ENCODE measurements at places on chromosomes 12 and 14.

DNA sequence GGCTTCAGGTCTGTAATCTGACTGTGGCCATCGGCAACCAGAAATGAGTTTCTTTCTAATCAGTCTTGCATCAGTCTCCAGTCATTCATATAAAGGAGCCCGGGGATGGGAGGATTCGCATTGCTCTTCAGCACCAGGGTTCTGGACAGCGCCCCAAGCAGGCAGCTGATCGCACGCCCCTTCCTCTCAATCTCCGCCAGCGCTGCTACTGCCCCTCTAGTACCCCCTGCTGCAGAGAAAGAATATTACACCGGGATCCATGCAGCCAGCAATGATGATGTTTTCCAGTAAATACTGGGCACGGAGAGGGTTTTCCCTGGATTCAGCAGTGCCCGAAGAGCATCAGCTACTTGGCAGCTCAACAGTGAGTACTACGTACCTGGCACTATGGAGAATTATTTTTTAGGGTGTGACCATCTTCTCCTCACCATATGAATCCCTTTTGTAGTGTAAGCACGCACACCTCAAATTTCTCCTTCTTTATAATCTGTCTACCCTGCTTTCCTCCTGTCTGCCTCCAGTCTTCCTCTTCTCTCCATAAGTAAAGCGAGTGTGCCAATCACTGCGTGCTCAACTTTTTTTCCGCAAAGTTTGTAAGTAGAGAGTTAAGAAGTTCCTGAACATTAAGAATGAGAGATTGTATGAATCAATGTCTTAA is at the start of gene TPH2:
Gene TPH2 (plus strand): TSS at position 118 of the 658 bp plus-strand sequence. CDS start 142 bp downstream, at position 260.
- DNase-seq: peak; percentile 25

- no peak for DNase-seq
These were observed 77.4 kb upstream of the ANO4 start for GRCh38 chr12:100716945-100717732.

DNA sequence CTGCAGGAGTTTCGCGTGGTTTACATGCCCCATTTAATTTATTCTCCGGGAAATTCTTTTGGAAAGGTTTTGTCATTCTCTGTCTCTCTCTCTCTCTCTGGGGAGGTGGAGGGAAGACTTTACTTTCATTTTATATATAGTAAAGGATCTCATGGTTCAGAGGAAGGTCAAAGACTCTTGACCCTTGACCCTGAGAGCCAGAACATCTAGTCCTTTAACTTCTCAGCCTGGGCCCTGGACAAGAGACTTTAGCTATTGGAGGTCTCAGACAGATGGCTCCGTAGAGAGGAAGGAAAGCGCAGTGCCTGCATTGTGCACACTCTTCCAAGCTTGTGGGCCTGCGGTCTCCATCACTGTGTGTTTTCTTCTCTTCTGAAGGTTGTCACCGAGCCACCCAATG is 43.7 kb downstream of the CCDC92 start:
- no peak for DNase-seq

- DNase-seq: no peak
These were observed 56.5 kb upstream of the PAWR start for GRCh38 chr12:79747274-79747673.

- no peak for DNase-seq
These were observed 435.8 kb downstream of the NRXN3 start for GRCh38 chr14:78605897-78606500.

- no peak for DNase-seq
These were observed 144.1 kb upstream of the AMIGO2 start for GRCh38 chr12:47223848-47224213.

GRCh38 chr14:101732118-101732517 is 29.4 kb upstream of the PPP2R5C start:
- no peak for DNase-seq

DNA sequence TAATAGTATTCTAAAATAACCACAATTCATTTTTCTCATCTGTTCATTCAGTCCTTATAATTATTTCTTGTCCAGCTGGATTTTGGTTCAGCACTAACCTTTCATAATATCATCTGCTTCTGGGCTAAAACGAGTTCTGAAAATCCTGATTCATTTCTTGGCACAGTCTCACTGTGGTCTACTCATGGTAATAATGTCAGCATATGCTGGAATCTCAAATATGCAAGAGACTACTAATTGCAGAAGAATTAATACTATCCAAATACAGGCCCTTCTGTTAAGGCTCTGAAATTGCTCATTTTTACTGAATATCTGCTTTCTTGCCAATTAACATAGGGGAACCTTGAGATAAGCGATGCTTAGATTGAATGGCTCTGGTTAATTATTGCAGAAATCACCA is 597.1 kb downstream of the RPL10L start:
- DNase-seq: no peak

DNA sequence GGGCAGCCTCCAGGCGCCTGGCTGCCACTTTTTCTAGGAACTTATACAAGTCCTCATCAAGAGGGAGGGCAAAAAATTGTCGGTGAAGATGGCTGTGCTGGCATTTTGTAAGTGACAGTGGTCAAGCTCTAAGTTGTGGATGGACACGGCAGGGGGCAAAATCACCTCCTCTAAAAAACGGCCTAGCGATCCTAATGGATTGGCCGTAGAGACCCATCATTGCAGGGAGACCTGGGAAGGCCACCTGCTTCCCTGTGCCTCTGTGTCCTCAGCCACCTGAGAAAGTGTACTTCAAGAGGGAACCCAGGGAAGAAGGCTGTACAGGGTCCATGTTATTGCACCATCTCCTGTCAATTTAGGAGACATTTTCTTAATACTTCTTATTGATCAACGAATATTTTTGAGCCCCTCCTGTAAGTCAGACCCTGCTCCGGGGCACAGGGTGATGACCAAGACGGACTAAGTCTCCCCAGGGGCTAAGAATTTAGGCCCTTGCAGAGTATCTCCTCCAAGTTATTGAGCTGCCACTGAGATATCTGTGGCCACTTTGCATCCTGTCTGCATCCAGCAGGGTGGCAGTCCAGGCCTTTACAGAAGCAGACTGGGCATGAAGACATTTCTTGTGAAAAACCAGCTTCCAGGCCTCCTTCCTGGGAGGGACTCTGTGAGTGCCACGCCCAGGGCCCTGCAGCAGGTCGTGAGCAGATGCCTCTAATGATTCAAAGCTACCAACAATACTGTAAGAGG is 40.5 kb downstream of the PSMA6 start:
- DNase-seq: peak; percentile 48

GRCh38 chr14:94665121-94665520 is 52.9 kb downstream of the SERPINA3 start:
- no peak for DNase-seq

DNA sequence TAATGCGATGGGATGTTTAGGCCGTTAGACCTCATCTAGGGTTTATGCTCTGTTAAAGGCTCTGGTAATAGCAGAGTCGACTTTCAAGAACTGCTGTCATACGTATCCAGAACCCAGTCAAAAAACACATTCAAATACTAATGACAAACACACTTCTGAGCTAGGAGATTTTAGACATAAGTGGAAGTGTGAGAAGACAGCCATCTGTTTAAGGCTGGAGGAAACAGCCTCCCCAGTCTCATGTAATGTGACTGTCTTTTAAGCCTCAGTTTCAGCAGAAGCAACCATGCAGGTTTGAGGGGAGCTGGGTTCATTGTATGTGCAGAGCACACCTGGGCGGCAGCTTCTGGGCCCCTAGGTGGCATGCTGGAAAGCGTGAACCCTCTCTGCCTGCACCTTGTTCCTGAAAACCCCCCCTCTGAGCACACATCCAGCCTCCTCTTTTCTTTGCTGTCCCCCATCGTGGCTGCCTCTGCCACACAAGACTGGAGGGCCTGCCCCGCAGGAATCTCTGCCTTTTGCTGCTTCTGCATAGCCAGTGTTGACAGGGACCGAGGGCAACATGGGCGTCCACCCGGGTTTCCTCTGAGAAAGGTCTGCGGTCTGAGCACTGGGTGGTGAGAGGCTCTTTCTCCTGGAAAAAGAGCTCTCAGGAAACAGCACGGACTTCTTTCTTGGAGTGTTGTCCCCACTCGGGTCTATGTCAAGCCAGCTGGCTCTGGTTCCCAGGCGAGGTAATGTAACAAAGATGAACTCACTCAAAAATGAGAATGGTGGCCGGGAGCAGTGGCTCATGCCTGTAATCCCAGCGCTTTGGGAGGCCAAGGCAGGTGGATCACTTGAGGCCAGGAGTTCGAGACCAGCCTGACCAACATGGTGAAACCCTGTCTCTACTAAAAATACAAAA is 11.6 kb downstream of the WNT5B start:
- no peak for DNase-seq

GRCh38 chr12:29889737-29890136 is 106.0 kb upstream of the TMTC1 start:
- no peak for DNase-seq

GRCh38 chr12:69241438-69242092 is 2.2 kb downstream of the CPSF6 start:
- no peak for DNase-seq

- no peak for DNase-seq
These were observed 198.9 kb downstream of the ADGRD1 start for GRCh38 chr12:131152587-131152986.

GRCh38 chr12:50016501-50017475 is 8.5 kb downstream of the RACGAP1 start:
- no peak for DNase-seq

GRCh38 chr14:20799456-20799891 is 3.2 kb downstream of the RNASE1 start:
- DNase-seq: no peak

- no peak for DNase-seq
These were observed 330.3 kb downstream of the TMTC2 start for GRCh38 chr12:83016991-83017390.

GRCh38 chr14:98244966-98245569 is 1026.9 kb downstream of the BCL11B start:
- DNase-seq: no peak

DNA sequence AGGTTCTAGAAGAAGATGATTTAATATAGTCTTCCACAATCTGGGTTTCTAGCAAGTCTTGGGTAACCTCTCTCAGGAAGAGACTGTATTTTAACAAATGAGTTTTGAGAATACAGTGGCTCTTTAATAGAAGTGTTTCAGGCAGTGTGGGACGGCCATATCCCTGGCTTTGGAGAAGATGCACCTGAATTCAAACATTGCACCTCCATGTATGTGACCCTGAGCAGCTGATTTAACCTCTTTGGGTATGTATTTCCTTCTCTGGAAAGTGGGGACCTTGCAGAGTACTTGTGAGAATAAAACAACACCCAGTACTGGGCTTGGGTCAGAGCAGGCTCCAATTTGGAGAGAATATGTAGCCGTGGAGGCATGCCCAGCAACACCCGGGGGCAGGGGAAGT is 15.8 kb upstream of the VRK1 start:
- DNase-seq: no peak

DNA sequence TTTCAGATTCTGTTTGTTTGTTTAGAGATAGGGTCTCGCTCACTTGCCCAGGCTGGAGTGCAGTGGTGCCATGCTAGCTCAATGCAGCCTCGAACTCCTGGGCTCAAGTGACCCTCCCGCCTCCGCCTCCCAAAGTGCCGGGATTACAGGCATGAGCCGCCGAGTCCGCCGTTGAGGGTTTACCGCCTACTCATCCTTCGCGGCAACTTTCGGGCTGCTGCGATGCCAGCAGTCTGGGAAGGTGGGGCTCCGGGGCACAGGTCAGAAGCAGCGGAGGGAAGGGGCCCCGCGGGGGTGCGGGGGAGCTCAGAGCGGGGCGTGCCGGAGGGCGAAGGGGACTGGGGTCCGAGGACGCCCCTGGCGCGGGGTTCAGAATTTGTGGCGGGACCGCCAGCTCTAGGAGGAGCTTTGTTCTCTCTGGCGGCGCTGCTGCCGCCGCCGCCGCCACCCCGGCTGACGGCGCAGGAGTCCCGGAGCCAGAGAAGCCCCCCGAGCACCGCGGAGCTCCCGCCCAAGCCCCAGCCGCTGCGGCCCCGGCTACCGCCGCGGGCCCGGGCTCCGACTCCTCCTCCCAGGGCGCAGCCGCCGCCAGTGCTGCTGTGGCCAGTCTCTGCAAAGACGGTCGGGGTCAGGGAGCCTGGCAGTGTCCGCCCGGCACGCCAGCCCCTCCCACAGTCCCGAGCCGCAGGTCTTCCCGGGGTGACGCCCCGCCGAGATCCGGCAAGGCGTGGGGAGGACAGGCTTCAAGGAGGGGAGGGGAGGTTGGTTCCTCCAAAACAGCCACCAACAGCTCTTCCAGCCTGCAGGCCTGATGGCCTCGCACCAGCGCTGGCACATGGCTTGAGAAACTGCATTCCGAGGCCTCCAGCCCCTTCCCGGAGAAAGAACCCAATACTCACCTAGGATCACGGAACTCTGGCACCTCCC is 10.9 kb upstream of the KRT77 start:
- DNase-seq: no peak

- no peak for DNase-seq
These were observed 36.4 kb downstream of the CAND1 start for GRCh38 chr12:67305544-67305943.

DNA sequence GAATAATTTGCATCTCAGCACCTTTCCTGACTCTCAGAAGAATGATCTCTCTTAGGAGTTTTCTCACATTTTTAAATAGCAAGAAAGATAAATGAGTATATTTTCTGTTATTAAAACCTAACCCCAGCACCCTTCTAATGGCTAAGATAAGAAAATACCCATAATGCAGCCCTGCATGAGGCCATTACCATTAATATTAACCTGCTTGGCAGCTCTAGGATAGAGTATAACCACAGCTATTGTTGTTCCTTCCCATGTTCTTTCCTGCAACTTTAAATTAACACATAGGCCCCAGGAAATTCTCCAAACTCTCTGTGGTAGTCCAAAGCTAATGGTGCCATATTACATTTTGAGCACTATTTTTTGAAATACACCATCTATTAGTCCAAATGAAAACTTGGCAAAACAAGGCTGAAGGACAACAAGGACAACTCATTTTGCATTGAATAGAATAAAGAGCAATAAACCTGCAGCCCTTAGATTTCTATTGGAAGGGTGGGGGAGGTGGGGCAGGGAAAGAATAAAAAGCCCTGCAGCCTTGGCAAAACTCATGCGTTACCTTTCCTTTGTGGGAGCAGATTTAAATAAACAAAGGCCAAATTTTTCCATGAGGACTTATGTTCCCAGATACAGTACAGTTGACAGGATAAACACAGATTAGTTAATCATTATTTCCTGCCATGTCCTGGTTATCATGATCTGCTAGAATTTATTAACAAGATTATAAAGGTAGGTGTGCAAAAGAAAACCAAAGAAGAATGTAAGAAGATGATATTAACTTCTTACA is 46.9 kb downstream of the BTG1 start:
- no peak for DNase-seq

- DNase-seq: no peak
These were observed 15.9 kb downstream of the DENND5B start for GRCh38 chr12:31574803-31575575.

DNA sequence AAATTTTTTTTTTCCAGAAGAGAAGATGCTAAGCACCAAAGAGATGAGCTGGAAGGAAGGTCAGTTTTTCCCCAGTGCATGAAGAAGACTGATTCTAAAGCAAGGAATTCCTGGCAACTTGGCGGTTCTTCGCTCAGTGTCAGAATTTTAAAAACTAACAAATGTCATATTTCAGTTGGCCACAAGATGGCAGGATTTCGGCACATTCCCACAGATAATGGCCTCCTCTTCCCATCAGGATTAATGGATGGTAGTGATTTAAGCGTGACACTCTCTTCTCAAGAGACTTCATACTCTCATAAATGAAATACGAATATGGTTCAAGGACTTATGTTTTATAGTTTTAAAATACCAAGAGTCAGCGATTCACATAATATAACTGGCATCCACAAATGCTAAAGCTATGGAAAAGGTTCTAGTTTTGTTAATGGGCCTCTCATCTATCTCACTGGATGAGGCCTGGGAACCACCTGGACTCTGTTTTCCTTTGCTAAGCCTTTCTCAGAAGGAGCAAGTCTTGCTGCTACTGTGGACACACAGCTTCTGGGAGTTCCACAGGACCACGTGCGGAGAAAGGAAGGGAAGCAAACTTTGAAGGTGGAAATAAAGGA is 46.1 kb upstream of the PTPRO start:
- DNase-seq: peak; percentile 18

Data from CD4-positive, alpha-beta T cell treated with Interleukin-17A for 1 hour (primary cell).